ENCODE measurements at places on chromosomes 1 and 21. TPM values are rescaled to one million over a fixed set of nuclear protein-coding genes. Genes with fewer than 3 reads are reported as not detected.

DNA sequence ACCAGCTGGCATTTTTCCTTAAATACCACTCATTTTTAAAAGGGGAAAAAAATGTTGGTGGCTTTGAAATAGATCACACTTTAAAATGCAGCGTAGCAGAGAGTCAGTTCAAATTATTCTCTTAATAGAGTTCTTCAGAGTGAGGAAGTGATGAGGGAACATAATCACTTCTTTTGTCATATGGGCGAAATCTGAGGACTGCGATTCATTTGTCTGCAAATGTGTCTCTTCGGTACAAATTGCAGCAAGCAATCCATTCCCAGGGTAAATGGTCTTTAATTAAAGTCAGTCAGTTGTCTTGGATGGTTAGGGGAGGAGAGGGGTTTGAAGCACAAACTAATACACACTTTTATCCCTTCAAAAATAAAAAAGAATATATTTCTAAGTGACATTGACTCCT lies 86.0 kb upstream of the SELENON start:
- DNase-seq, result no peak

DNA sequence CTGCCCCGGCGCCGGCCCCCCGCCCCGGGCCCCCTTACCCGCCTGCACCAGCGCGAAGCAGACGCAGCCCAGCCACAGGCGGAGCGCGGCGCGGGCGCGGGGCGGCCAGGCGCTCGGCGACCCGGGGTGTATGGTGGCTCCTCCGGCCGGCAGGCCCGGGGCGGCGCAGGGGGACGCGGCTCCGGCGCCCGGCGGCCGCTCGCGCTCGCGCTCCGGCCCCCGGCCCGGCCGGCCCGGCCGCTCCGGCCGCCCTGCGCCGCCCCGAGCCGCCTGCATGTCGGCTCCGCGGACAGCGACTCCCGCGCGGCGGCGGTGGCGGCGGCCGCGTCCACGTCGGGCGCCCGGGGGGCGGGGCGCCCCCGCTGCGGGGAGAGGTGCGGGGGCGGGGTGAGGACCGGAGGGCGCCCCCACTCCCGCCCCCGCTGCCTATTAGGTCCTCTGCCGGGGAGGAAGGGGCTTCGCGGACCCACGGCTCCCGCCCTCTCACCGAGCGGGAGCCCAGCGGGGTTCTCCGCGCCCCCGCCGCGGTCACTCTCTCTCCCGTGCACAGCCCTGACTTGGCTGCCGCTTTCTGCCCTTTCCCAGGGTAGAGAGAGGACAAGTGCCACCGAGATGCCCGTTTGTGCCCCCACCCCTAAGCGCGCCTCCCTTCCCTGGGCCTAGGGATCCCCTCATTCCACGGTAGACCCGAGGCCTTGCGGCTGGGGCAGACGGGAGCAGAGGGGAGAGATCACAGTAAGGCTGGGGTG lies at the start of gene FNDC5:
Gene FNDC5, minus strand, starts transcription at position 298 of the 749 bp plus-strand sequence.
- no peak for DNase-seq

Gene DMBX1
- not detected for total RNA-seq

Gene LAMTOR2
- total RNA-seq, result 74.7 TPM

All from fibroblast of the aortic adventitia (primary cell).